ENCODE measurements at places on chromosomes 11 and 22.
A peak's percentile ranks its signal among the peaks of the same experiment; 100 is the strongest.

- no peak for DNase-seq
Observed at GRCh38 chr11:128536506-128536905, 50.9 kb downstream of the ETS1 start.

GRCh38 chr22:44331881-44332714 lies 19.3 kb upstream of the SHISAL1 start:
- no peak for DNase-seq

DNA sequence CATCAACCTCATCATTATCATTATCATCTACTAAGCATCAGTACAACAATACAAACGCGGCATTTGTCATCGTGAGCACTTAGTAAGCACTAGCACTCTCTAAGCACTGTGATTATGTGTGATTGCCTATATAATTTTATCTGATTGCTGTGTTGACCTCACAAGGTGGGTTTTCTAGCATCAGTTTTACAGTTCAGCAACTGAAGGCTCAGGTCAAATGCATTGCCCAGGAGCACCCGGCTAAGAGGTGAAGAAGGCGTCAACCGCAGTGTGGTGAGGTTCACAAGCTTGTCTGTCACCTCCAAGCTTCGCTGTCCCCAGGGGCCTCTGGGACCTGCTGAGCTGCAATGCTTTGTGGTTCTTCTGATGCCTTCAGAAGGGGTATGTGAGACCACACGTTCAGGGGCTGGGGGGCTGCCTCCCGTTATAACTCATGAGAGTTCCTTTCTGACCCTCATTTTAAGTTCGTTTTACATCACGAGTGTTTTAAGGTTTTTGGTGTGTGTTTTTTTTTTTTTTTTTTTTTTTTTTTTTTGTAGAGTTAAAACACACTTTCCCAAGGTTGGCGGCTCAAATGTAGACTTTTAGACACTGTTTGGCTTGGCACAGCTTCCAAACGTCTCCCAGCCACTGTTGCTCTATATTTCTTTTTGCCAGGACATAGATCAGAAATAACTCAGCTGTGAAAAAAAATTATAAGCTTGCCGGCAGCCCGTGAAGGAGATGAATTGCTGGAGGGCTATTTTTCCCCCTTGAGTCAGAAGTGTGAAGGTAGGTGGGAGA lies 33.8 kb upstream of the SCUBE1 start:
- peak; percentile 57 for DNase-seq

- DNase-seq = no peak
Observed at GRCh38 chr22:50285568-50286229, 15.5 kb upstream of the MAPK11 start.

- DNase-seq = no peak
Observed at GRCh38 chr11:17922416-17922788, 90.4 kb downstream of the SERGEF start.

GRCh38 chr11:76400967-76401366 lies 19.8 kb downstream of the GVQW3 start:
- DNase-seq = no peak

DNA sequence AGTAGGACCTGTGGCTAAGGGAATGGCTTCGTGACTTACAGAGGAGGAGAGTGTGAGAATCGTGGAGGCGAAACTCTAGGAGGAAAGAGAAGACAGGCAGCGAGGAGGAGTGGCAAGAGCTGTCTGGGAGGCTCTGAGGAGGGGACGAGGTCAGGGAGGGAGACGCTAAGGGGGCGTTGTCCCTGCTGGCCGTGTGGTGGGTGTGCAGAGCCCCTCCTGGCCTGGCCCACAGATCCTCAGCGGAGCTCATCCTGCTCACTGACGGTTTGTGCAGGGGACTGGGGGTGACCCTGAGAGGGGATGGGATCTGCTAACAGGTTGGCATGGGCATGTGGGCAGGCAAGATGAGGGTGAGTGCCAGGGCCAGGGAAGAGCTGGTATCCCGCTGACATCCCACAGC lies 56.5 kb upstream of the PRR5 start:
- no peak for DNase-seq
